ENCODE measurements at places on chromosomes 2 and 18.

DNA sequence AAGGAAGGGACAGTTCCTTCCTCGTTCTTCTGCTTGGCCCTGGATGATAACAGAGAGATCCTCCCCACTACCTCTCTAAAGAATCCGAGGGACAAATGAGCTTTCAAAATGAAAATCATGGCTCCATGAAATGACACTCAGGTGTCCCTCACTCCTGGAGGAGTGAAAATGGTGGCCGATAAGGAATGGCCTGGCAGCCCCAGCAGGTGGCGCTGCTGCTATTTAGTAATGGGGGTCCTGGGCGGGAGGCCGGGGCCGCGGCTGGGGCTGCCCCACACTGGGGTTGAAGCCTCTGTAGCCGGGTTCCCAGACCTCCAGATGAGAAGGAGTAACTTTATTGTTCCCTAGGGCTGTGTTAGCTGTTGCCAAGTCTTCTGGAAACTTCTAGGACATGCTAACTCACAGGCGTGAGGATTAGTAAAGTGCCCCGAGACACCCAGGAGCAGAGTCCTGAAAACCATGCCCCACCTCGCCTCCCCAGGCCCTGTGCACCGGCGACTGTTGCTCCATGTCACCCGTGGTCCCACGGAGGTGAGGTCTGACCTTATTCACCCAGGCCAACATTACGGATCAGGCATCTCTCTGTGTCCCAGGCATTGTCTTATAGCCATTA is 138.0 kb downstream of the CTIF start:
- peak; percentile 49 for DNase-seq

GRCh38 chr18:48672671-48673340 is 134.0 kb downstream of the CTIF start:
- no peak for DNase-seq

DNA sequence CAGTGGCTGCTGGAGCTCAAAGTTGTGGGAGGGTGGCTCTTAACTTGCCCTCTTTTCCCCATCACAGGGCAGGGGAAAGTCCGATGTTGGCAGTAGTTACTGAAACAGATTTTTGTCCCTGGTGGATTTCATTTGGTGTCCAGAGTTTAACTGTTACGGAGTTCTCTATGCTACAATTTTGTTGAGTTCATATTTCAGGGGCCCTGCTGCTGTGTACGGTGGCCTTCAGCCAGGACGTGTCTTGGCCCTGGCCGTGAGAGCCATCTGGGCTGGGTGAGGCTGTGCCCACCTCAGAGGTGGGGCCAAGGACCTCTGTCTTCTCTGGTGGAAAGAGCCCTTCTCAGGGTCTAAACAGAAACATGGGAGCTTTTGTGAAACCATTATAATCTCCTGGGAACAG is 67.4 kb downstream of the SH3YL1 start:
- no peak for DNase-seq

- DNase-seq = no peak
Measured at GRCh38 chr2:234680688-234681619, 184.1 kb upstream of the ARL4C start.

GRCh38 chr2:226715347-226715990 is 84.2 kb downstream of the IRS1 start:
- DNase-seq = no peak

DNA sequence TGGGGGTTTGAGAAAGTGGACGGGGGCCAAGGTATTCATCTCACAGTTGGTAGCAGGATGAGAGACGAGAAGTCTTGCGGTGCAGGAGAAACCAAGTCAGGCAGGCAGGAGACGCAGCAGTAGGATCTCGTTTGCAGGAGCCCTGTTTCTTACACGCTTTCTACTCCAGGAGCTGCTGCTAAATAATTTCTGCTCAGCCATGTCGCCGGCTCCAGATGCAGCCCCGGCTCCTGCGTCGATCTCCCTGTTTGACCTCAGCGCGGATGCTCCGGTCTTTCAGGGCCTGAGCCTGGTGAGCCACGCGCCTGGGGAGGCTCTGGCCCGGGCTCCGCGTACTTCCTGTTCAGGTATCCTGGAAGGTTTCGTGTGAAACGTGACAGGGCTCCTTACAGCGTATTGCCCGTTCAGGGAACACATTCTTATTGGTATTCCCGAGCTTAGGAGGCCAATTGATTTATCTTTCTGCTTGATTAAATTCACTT is 494 bp downstream of the ANKZF1 start:
- DNase-seq = no peak

DNA sequence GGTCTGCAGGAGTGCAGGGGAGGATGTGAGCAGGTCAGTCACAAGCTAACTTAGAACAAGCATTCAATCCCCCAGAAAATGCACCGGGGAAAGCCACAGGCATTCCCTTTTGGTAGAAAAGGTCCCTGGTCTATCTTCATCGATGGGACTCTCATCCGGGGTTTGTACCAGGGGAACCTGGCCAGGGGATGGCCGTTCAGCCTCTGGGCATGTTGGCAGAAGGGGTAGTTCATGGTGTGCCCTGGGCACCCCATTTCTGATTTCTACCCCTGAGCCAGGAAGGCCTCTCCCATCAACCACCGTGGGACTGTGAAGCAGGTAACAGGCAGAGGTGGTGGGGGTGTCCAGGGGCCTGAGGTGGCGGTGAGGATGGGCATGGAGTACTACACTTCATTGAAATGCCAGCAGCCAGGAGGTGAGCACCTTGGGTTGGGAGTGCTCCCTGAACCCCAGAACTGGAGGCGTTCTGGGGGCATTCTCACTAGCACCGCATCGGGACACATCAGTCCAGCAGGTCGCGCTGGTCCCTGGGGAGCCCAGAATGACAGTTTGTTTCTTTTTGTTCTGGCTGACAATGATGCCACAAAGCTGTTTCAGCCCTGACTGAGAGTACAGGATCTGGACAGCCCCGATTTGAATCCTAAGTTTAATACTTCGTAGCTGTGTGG is 172.3 kb downstream of the SMAD7 start:
- no peak for DNase-seq

GRCh38 chr2:155944218-155944617 is 388.3 kb downstream of the NR4A2 start:
- no peak for DNase-seq

- no peak for DNase-seq
Measured at GRCh38 chr2:10584242-10584753, 105.5 kb downstream of the NOL10 start.

GRCh38 chr2:169275696-169276444 is 86.5 kb downstream of the LRP2 start:
- DNase-seq = no peak

GRCh38 chr18:23143016-23143814 is 7.9 kb downstream of the CABLES1 start:
- no peak for DNase-seq

DNA sequence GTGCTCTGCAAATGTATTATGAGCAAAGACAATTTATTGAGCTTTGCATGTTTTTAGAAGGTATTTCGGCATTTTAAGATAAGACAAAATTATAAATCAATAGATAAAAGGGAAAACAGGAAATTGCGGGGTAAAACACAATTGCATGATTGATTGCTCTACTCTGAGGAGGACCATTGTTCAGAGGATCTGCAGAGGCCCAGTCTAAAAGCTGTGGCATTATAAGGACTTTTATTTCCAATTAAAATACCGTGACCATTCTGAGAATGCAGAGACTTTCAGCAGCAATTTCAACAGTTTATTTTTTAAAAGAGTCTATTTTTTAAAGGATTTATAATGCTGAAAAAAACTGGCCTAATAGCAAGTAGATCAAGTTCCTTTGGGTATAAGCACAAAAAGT is 62.0 kb downstream of the TPGS2 start:
- no peak for DNase-seq

DNA sequence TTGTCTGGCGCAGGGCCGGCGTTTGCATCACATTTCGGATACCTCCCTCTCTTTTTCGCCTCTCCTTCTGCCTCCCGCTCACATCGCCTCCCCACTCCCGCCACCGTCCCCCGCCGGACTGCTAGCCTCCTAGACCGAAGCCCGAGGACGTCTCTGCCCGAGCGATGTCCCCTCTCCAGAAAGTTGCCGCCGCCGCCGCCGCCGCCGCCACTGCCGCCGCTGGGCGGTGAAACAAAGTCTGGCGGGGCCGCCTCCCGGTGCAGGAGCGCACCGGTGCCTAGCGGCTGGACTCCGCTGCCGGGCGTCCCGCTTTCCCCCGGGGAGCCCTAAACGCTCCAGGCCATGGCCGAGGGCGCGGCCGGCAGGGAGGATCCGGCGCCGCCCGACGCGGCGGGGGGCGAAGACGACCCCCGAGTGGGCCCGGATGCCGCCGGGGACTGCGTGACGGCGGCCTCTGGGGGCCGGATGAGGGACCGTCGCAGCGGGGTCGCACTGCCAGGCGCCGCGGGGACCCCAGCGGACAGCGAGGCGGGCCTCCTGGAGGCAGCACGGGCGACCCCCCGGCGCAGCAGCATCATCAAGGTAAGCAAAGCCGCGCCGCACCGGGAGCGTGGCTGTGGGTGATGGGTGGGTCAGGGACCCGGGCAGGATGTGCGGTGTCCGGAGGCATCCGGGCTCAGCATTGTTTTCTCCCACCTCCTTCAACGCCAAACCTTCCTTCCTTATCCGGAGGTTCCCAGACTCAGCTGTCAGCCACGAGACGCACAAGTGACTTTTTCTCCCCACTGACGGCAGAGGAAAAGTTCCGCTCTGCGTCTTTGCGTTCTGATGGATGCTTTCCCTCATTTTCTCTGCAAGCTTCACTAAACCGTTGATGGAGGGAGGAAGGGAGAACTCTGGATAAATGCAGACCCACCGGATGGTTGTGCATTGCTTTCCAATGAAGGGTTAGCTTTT is 643 bp downstream of the PLCL1 start:
- DNase-seq = no peak

- no peak for DNase-seq
Measured at GRCh38 chr2:148814143-148814859, 60.7 kb upstream of the KIF5C start.

DNA sequence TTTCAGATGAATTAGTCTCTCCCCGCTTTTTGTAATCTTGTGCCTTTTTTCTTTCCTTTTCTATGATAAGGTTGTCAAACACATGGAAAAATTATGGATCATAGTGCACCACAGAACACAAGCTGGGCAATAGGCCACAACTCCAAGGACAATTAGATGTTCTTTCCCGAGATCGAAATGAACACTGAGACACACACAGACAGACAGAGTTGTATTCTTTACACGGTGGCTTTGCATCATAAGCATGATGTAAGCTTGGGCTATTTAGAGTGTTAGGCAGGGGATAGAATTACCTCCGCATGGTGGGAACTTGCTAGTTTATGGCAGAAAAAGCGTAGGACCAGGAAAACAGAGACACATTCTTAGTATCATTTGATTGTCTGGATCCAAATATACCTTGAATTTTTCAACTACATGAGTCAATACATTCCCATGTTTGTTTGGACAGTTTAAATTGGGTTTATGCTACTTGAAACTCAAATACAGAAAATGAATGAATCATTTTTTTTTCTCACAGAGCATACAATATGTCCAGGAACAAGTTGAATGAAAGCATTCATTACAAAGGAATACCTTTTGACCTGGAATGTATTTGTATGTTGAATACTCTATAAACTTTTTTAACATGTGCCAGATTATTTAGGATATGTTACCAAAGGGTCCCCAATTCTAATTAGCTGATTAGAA is 1611.5 kb upstream of the TMEFF2 start:
- no peak for DNase-seq

DNA sequence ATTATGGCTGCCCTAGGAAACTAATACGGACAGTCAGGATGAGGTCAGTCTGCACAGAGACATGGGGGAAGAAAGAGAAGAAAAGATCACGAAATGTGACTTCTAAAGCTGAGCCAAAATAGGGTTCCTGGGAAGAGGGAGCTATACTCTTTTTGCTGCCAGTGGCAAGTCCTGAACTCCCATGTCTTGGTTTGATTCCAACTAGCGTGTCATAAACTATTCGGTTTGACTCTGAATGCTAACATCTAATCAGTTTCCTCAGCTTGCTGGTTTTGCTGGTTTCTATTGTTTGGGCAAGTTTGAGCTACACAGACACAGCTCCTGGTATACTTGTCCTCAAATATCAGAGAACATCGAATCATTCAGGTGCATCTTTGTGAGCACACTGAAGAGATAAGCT is 80.5 kb upstream of the CYP1B1 start:
- DNase-seq = no peak

DNA sequence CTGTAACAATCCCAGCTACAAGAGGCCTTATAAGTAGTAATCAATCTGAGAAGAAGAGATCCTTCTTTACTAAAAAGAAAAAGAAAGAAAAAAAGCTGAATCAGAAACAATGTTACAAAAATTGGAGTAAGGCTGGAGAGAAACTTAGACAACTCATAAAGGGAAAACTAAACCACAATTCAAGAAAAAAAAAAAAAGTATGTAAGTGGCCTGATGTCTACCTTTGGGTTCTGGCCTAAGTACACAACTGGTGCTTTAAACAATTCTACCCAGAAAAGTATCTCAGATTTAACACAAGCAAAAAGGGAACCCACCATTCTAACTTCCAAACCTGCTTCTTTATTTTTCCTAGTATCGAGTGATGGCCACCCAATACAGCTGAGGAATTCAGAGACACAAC is 45.3 kb downstream of the ZNF521 start:
- DNase-seq = no peak

- no peak for DNase-seq
Measured at GRCh38 chr2:60992985-60993392, 24.5 kb upstream of the PEX13 start.

GRCh38 chr2:193377789-193378188 is 1183.1 kb upstream of the TMEFF2 start:
- DNase-seq = no peak

DNA sequence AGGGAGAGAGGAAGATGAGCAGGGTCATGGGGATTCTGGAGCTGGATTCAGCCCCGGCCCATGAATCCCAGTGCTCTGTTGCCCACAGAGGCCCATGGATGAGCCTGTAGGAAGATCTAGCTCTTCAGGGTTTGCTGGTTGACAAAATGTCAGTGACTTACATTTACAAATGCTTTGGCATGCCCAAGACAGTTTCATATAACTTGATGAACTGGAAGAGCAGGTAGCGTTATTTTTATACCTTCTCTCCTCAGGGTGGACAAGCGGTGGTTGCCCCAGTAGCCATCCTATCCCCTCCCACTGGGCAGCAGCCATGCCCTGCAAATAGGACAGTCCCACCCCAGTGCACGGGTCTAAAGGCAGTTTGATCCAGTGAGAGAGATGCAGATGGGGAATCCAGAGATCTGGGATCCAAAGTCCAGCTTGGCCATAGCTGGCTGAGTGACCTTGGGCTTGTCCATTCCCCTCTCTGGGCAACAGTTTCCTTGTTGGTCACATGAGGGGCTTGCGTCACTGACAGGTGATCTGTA is 21.5 kb upstream of the KCNK3 start:
- no peak for DNase-seq

- no peak for DNase-seq
Measured at GRCh38 chr18:41642756-41643155, 312.3 kb upstream of the PIK3C3 start.

- DNase-seq = no peak
Measured at GRCh38 chr2:165382362-165382761, 87.1 kb upstream of the CSRNP3 start.

- DNase-seq = no peak
Measured at GRCh38 chr2:171991027-171991426, 8.7 kb upstream of the METAP1D start.

DNA sequence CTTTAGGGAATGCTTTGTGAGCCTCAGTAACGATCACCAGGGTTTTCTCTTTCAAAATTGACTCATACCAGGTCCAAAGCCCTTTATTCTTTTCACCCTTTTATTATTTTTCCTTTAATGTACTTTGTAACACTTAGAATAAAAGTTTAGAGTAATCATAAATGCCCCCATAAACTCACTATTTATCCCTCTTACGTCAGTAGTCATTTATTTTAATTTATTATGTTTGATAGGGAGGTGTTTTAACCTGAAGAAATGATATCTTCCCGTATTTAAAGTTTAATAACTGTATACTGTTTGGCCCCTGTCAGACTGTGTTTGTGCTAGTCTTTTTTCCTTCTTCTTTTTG is 1.1 kb downstream of the TWSG1 start:
- DNase-seq = no peak

- no peak for DNase-seq
Measured at GRCh38 chr2:151071906-151072305, 189.8 kb downstream of the RBM43 start.

All from stimulated activated CD8-positive, alpha-beta memory T cell treated with anti-CD3 and anti-CD28 coated beads, Interleukin-15, amount 100 ng/mL, for 48 hours (primary cell).